AG08395 (cell line): ENCODE measurements at places on chromosomes 16 and 17.

DNA sequence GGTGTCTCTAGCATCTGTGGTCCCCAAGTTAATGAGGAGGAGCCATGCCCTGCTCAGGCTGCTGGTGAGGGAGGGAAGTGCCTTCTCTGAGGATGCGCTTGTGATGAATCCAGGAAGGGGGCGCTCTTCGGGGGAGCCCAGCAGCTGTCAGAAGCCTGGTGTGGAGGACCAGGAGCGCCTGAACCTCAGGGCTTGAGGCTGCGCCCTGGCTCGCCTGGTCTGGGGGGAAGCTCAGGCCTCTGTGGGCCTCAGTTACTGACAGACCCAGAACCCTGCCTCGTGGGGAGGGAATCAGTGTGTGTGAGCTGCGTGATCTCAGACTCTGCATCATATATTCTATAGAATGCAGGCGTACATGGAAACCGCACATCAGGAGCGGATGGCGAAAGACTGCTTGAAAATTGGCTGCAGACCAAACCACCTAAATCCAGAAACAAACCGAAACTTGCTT is 126.1 kb downstream of the SEC14L1 start:
- DNase-seq, result no peak

DNA sequence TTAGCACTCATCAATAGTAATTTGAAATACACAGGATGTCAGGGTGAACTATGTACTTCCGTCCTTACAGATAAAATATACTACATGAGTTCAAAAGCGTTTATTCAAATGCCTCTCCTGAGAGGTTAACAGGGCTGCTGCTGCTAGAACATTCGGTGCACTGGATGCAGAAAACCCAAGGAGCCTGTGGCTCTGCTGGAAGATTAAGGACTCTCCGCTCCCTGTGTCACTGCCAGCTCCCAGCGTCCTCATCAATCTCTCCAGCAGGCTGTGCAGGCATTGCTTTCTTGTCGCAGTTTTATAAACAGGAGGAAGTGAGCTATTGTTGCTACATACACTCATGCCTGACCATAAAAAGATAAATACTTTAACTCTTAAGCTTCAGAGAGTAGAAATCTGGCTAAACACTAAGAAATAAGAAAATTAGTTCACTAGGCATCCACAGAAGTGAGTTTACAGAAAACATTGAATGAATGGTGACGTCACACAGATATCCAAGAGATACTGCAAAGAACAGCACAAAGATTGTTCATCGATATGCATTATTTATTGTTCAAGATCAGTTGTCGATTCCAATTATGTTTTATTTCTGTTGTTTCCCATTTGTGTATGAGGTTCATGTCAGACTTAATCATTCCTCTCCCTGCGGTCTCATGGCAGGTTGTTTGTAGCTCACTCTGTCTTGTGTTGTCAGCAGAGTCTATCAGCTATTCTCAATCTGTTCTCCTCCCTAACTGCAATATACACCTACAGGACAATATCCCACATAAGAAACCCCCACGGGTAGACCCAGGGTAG is 127.9 kb upstream of the MON1B start:
- no peak for DNase-seq

- DNase-seq, result no peak
These were observed 4.3 kb upstream of the AKAP1 start for GRCh38 chr17:57080718-57081117.

DNA sequence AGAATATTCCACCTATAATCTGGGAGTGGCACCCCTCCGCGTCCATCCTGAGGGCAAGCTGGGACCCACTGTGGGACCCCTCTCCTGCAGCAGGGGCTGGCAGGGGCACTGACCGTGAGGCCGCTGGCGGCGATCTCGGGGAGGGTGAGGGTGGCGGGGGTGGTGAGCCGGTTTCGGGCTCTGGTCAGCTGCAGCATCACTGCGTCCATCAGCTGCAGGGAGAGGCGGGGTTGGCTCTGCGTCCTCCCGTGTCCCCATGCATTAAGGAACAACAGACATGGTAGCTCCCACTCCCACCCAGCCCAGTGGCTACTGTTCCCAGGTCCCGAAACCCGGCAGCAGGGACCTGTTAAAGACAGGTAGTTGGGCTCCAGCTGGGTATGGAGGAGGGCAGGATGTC is 3.3 kb downstream of the SMIM22 start:
- no peak for DNase-seq

DNA sequence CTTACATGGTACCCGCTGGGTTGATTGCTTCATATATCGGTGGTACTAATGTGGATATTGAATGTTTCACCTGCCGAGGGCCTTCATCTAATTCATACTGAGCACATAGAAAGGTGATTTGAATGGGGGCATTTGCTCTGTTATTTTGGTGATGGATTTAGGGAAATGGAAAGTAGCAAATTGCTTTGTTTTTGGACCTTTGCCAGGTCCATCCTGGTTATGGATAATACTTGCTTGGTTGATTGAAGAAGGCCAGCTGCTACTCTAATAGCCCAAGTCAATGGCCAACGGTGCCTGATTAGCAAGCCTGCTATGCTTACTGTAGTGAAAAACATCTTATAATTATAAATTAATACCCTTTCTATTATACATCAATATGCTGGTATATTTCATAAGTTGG is 253.6 kb downstream of the CDH13 start:
- no peak for DNase-seq

GRCh38 chr17:40361063-40361924 is 3.2 kb downstream of the GJD3 start:
- no peak for DNase-seq

GRCh38 chr16:61820398-61820797 is 215.8 kb downstream of the CDH8 start:
- peak; percentile 13 for DNase-seq

DNA sequence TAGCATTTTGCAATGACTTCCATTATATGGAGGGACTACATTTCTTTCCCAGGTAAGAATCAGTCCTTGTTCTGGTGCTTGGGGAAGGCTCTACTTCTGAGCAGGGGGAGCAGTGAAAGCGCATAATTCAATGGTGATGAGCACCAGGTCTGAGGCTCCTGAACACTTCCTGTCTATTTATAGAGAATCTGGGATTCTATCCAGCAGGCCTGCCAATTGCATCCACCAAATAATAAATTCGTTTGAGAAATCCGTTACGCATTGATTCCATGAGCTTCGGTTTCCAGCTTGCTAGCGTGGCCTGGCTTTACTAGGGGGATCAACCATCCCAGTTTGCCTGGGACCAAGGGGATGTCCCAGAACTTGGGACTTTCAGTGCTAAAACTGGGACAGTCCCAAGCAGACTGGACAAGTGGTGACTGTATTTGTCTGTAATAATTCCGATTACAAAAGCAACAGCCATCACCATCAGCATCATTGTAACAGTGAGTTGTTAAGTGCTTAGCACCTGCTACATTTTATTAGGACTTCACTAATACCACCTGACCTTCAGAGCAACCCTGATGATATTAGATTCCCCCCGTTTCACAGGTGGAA is 349.9 kb downstream of the MAF start:
- no peak for DNase-seq

DNA sequence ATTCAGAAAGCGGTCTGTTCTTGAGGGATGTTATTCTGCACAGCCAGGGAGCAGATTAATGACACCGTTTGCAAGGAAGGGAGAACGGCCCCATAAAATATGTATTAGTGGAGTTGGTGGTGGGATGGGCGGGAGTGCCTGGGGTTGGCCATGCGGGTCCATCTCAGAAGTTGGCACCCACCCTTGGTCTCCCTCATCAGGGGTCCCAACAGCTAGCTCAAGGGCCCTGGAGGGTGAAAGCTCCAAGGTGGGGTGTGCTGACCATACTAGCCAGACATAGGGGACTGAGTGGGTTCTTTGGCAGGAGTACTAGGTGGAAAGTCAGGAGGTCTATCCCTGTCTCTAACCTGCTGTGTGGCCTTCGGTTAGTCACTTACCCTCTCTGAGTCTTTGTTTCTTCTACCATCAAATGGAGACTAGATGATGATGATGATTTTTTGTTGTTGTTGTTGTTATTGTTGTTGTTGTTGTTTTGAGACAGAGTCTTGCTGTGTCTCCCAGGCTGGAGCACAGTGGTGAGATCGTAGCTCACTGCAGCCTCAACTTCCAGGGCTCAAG is 83.2 kb upstream of the BRD7 start:
- DNase-seq, result no peak
